ENCODE measurements at places on chromosomes 5 and 9. TPM values are rescaled to one million over a fixed set of nuclear protein-coding genes. Genes with fewer than 3 reads are reported as not detected.

The PCDHB10 gene
- 1.3 TPM for total RNA-seq

The ZCCHC10 gene
- 21.4 TPM for total RNA-seq

The HTR1A gene
- not detected for total RNA-seq

The CCDC69 gene
- 10.6 TPM for total RNA-seq

The IL5 gene
- total RNA-seq, result not detected

The GRXCR2 gene
- total RNA-seq, result not detected
